Stomach (tissue), 19 donors: ENCODE measurements at places on chromosomes 4 and X.

DNA sequence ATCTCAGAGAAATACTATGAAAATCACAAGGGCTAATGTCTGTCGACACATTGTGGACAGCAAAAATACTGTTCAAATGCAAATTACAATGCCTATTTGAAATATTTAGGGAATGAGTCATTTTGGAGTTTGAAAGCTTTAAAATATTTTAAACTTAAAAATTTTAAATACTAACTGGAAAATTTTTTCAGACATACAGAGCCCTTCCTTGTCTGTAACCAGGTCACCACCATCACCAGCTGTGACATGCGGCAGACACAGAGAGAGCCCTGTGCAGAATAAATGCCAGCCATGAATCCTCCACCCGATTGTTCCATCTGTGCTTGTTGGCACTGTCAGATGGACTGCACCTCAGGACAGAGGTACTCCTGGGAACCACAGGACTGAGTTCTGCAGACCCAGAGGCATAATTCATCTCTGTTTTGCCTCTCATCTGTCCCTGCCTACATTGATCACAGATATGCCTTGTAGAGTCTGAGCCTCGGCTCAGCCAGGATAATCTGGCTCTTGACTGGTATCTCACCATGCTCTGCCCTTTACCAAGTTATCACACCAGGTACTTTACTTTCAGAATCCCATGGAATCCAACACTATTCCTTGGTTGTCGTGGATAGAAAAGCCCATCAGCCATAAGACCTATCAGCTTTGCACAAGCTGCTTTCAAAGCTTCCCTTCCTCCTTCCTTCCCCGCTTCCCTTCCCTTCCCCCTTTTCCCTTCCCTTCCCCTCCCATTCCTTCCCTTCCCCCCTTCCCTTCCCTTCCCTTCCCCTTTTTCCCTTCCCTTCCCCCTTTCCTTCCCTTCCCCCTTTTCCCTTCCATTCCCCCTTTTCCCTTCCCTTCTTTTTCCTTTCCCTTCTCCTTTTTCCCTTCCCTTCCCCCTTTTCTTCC, 67.2 kb downstream of the TBC1D9 start:
- DNase-seq, result peak; percentile 23

GRCh38 chr4:87363552-87363951, 27.4 kb downstream of the HSD17B11 start:
- DNase-seq, result no peak

DNA sequence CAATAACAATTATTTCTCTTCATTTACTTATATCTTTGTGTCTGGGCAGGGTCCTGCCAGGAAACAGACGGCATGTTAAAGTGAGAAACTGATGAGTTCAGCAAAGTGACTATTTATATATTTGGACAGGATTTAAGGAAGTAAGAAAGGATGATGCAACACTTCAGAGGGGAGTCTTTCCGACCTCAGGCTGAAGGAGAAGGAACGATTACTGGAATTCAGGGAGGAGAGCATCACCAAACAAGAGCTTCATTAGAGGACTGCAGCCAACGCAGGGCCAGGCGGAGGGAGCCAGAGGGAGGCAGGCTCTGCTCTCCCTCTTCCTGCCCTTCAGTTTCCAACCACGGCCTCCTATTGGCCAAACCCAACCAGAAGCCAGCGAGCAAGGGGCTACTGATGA, 1.5 kb upstream of the TLR7 start:
- no peak for DNase-seq

DNA sequence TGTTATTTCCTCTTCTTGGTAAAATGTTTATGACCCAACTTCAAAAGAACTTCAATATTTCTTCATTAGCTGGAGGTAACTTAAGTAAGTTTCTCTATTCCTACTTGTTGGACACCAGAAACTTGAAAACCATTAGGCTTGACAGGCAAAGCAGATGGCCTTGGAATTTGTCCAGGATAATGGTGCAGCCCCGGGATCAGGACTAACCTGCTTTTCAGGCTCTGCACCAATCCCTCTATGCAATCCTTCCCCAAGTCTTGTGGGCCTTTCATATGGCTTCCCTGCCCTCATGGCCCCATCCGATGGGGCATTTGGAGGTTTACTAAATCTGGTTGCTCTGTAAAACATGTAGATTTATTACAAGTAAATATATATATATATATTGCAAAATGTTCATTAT, 68.5 kb downstream of the SPINK2 start:
- no peak for DNase-seq

DNA sequence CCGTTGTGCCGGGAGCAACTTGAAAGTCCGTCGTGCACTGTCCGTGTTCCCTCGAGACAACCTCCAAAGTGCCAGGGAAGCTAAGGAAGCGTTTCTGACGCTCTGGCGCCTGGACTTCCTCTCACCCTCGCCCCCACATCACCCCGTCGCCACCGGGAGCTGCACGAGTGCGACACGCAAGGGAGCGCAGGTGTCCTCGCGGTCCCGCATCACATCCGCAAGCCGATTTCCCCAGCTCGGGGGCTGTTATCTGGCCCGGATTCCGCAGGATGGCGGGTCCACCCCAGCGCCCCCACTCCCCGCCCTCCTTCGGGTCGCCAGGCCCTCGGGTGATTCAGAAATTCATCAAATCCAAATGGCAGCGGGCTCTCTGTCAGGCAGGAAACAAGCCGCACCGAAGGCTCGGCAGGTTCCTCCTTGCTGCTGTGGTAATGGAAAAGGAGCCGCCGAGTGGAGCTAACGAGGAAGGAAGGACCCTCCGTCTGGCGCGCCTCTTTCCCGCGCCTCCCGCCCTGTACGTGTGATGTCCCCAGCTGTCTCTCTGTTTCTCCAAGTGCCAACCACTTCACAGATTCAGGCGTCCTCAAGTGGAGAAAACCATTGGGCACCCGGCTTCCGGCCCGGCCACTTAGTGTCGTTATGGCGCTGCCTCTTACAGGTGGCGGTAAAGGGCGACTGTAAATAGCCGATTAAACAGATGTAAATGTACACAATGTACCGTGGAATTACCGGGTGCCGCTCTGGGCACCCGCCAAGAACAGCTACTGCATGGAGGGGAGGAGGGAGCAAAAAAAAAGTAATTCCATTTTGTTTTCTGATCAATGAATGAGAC, 921 bp upstream of the SETD7 start:
- peak; percentile 85 for DNase-seq

- DNase-seq, result no peak
These were observed 75.2 kb downstream of the IL1RAPL2 start for GRCh38 chrX:104641176-104641575.

DNA sequence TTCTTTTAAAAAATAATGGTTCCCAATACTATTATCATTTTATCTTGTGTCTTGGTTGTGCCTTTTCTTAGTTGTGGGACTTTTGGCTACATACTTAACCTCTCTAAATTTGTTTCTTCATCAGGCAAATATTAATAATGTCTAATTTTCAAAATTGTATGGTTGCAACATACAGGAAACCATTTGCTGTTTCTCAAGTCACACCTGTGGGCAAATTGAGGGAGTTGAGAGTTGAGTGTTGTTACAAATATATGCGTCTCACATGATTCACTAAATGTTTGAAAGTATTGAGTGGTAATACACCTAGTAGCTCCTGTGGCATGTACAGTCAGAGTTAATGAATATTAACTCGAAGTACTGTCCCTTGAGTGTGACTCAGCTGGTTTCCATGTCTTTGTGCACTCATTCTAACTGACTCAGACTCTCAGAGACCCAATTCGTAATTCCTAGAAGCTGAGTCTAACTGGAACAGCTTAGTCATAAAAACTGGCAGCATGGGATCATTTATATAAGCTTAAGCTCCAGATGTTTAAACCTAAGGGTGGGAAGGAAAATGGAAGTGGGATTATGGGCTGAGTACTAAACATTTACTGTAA, 802.4 kb downstream of the TRIML1 start:
- DNase-seq, result no peak

GRCh38 chr4:28369499-28369898, 1508.9 kb downstream of the STIM2 start:
- no peak for DNase-seq

DNA sequence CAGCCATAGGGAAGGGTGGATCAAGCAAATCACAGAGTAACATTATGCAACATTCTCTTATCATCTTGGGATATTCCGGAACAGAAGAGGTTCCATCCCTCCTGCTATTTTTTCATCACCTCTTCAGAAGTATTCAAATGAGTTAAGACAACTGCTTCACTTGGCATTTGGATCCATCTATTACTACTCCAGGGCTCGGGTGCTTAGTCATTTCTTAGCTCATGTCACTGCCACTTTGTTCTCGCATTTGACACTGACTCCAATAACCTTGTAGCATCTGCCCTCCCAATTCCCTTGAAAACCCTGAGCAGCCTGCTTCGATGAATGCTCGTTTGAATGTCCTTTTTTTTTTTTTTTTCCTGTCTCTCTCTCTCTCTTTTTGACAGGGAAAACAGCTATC, 114.9 kb downstream of the PPARGC1A start:
- no peak for DNase-seq

- no peak for DNase-seq
These were observed 82.5 kb downstream of the AMELX start for GRCh38 chrX:11375614-11376119.

DNA sequence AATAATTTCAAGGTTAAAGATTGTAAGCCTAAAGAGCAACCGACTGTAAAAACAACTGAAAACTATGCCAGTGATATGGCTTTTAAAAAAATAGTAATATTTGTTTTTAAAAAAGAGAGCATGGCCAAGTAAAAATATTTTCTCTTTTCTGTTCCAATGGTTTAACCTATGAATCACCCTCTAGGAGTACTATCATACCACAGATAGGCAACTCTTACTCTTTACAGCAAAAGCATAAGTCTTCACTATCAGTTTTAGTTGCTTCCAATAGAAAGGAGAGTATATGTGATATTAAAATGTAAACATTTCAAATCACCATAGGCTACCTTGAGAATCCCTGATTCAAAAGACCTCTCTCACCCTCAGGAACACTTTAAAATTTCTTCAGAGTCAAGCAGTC, 102.6 kb downstream of the AMELX start:
- no peak for DNase-seq

DNA sequence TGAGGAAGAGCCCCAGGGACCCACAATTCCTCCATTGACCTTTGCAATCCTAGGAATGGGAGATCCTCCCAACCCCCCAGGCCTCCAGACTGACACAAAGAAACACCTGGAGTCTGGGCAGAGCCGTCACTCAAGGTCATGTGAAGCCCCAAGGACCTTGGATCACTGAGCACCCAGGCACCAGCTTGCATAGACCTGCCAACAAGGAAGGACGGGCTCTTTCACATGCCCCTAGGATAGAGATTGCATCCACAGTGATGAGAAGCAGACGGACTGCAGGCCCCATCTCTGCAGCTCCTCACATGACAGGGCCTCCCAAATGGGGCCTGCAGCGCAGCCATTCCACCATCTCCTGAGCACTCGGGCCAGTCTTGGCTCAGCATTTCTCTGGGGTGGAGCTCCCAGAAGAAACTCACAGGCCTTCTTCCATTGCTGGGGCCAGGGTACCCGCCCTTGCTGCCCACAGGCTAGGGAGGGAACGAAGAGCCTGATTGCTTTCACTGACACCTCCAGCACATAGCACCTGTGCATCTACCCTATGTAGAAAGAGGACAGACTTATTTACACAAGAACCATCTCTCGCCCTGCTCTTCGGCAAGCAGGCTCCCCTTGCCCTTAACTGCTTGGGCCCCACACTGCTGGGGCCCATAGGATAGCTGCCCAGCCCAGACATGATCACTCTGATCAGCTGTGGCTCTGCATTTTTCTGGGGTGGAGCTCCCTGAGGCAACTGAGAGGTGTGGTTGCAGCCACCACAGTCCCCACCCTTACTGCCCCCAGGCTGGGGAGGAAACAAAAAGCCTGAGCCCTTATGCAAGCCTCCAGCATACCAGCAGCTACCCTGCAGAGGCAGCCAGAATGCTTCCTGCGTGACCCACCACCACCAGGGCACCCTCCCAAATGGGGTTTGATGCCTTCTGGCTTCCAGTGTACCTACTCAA, 185.7 kb upstream of the ZCCHC13 start:
- no peak for DNase-seq

DNA sequence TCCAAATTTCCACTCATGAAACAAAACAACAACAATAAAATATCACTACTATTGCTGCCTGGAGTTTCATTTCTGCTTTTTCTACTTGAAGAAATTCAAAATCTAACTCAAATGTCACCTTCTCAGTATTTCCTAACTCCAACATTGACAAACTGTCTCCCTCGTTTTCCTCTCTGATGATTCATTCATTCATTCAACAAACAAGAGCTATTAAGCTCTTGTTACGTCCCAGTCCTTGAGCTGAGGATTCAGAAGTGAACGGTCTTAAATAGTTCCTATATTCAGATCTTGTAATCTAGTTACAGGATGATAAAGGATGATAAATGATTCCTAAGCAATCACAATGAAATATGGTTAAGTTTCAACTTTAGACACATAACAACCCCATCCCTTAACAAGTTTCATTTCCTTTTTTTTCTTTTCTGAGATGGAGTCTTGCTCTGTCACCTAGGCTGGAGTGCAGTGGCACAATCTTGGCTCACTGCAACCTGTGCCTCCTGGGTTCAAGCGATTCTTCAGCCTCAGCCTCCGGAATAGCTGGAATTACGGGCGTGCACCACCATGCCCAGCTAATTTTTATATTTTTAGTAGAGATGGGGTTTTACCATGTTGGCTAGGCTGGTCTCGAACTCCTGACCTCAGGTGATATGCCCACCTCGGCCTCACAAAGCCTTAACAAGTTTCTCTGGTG, 1.7 kb downstream of the SLC9B2 start:
- no peak for DNase-seq

DNA sequence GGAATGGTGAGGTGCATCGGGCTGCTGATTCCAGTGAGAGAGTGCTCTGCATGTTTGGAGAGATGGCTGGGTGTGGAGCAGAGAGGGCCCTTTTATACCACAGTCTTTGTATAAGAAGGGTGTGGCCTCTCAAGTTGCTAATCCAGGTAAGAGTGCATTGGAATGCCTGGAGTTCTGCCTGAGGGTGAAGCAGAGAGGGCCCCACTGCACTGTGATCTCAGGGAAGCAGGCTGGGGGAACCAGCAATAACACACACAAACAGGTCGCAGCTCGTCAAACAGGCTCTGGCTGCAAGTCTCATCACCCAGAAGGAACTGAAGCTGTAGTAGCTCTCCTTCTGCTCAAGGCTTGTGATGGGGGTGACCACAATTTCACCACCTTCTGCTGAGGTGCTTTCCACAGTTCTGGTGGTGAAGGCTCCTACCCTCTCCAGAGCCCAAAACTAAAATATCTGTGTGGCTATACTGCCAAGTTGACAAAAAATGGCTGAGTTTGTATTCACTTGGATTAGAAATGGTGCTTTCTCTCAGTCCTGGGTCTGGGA, 687.4 kb upstream of the HS3ST1 start:
- DNase-seq, result no peak

DNA sequence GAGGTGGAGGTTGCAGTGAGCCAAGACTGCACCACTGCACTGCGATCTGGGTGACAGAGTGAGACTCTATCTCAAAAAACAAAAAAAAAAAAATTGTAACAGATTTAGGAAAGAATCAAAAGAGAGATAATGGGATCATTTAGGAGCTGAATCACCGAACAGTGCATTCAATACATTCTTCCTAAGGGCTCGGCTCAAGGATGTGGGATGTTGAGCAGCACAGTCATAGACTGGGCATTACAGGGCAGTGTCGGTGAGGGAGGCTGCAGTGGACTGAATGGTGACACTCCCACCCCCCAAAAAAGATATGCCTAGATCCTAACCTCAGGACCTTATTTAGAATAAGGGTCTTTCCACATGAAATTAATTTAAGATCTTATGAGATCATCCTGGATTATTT, 70.0 kb downstream of the EVC2 start:
- no peak for DNase-seq

GRCh38 chrX:71162981-71163380, 18.3 kb downstream of the NLGN3 start:
- no peak for DNase-seq
